ENCODE measurements at places on chromosomes 2 and 18.

GRCh38 chr2:73314441-73314840 lies 21.1 kb upstream of the EGR4 start:
- no peak for DNase-seq

DNA sequence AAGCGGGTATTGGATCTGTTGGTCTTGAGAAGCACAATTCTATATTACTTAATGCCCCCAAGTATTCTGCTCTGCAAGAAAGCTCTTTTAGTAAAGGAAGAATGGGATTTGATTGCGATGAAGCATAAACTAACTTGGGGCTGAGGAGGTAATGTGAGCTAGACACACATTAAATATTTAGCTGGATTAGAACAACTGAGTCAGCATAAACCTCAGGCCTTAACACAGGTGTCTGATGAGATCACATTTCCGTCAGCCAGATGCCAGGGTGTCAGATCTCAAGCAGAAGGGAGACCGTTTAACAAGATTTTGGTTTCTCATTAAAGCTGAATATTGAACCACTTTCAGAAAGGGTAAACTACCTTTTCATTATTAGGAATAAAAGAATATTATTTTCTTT lies 94.5 kb downstream of the GYPC start:
- no peak for DNase-seq

DNA sequence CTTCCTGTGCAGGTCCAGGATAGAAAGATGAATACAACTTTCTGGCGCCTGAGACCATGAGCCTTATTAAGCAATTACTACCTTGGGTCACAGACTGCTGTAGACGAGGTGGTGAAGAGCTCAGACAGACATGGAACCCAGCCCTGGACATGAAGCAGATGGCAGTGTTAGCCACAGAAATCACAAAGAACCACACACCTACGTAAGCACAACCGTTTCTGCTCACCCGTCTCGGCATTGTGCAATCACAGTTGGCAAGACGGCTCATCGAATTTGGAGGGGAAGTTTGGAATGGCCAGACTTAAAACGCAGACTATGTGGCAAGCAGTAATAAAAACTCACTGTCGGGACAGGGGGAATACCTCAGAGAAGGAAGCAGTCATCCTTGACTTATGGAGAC lies 24.3 kb upstream of the ASPRV1 start:
- no peak for DNase-seq

DNA sequence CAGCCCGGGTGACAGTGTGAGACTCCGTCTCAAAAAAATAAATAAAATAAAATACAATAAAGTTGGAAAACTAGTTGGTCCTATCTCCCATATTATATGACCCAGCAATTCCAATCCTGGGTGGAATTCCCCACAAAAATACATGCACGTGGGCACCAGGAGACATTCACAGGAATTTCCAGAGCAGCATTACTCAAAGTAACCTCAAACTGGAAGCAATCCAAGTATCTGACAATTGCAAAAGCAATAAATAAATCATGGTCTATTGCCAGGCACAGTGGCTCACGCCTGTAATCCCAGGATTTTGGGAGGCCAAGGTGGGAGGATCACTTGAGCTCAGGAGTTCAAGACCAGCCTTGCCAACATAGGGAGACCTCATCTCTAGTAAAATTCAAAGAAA lies 101.2 kb upstream of the MAP4K4 start:
- no peak for DNase-seq

DNA sequence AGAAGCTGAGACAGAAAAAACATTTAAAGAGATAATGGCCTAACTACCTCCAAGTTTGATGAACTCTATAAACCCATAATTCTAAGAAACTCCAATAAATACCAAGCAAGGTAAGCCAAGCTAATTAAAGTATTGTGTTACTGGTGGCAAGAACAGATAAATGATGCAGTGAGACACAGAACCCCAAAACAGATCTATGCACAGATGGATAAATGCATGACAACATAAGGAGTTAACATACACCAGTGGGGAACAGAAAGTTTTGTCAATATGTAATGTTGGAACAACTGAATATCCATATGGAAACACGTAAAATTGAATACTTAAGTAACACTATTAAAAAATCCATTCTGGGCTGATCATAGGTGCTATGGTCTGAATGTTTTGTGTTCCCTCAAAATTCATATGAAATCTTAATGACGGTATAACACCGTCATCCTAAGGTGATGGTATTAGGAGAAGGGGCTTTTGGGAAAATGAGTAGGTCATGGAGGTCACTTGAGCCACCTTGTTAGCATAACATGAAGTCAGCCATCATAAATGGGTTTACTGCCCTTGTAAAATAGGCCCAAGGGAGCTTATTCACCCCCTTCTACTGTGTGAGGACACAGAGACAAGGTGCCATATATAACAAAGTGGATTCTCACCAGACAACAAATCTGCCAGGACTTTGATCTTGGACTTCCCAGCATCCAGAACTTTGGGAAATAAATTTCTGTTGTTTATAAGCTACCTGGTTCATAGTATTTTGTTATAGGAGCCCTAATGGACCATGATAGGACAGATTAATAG lies 86.3 kb downstream of the SLC66A3 start:
- DNase-seq, result no peak

- no peak for DNase-seq
These were observed 173.8 kb upstream of the SIX3 start for GRCh38 chr2:44767691-44768090.

- DNase-seq, result no peak
These were observed 19.1 kb upstream of the STPG4 start for GRCh38 chr2:47173986-47174732.
